Tibial nerve (tissue), 4 donors: ENCODE measurements at places on chromosomes 12 and 14. TPM values are rescaled to one million over a fixed set of nuclear protein-coding genes. Genes with fewer than 3 reads are reported as not detected.

DNA sequence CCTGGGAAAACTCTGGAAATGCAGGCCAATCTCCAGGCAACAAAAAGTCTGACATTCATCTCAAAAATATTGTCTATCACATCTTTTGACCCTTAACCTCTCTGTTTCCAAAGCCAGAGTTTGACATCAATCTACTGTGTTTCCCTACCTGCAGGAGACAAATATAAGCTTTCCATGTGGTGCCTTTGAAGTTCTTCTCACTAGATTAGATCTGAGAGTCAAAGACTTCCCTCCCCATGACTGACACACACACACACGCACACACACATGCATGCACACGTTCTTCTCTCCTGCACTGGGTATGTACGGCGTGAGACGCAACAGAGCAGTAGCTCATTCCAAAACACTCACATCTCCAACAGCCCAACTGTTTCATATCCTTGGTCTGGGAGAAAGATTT, 8.1 kb upstream of the ITPR2 start:
- DNase-seq: no peak
- no peak overlapping the region for H3K27ac ChIP-seq
- no peaks in the 10 kb centered on the region for H3K36me3 ChIP-seq
- no peak overlapping the region for H3K4me3 ChIP-seq

DNA sequence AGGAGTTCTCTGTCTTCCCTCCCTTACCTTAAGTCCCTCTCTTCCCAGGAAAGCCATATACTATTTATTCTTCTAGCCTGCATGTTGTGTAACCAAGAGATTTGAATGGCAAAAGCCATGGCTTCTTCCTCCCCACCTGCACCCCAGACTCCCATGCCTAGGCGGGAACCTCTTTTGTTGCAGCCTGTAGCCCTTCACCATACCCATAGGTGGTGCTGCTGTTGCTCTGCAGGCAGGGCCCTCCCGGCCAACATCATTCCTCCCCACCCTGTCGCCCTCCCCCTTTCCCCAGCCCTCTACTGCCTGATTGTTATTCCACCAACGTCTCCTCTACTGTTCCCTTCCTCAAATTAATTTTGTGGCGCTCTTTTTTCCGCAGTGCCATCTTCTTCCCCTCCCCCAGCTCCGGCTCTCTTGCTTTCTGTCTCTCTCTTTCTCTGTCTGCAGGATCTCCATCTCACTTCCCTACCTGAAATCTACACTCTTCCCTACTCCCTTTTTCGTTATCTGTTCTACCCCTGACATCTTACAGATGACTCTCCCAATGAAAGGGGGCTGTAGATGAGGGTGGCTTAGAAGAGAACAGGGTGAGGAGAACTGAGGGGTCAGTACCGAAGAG, 13.8 kb downstream of the NGDN start:
- no peak overlapping the region for H3K4me3 ChIP-seq
- H3K27ac ChIP-seq: no peak overlapping the region
- H3K36me3 ChIP-seq: no peaks in the 10 kb centered on the region
- H3K27me3 ChIP-seq: no peaks in the 10 kb centered on the region

GRCh38 chr12:124094733-124095132, 121.7 kb downstream of the ZNF664 start:
- H3K27me3 ChIP-seq: no peaks in the 10 kb centered on the region
- H3K4me3 ChIP-seq: no peak overlapping the region
- no peak overlapping the region for H3K27ac ChIP-seq

DNA sequence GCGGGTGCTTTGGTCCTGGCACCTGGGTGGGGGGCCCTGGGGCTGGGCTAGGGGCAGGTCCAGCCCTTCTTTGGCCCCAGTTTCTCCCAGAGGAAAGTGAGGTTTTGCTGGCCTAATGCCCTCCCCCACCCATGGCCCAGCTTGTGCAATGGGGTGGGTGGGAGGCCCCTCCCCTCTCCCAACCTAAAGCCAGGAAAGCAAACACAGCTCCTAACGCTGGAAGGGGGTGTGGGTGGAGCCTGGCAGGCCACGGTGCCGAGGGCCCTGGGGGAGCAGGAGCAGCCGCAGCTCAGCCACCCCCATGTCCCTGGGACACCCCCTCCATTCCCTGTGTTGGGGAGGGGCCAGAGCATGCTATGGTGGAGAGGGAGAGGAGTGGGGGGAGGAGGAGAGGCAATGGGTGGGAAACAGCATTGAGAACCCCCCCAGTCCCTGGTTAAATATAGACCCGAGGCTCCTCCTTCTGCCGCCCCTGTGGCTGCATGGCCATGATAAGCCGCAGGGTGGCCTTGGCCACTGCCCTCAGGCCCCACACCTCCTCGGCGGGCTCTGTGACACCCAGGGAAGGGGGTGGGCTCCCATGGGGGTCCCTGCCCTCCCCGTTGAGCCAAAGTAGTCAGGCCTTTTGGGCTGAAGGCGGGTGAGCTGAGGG, 4.7 kb downstream of the EXOC3L4 start:
- DNase-seq: no peak
- no peak overlapping the region for H3K27ac ChIP-seq
- no peak overlapping the region for H3K4me3 ChIP-seq
- no peaks in the 10 kb centered on the region for H3K36me3 ChIP-seq
- peaks cover 25% of the 10 kb centered on the region for H3K4me1 ChIP-seq
- H3K27me3 ChIP-seq: peaks cover 37% of the 10 kb centered on the region

GRCh38 chr12:57726151-57726883, 12.2 kb downstream of the AGAP2 start:
- no peaks in the 10 kb centered on the region for H3K27me3 ChIP-seq
- H3K4me3 ChIP-seq: peak overlapping the region; percentile 76
- no peak for DNase-seq
- H3K27ac ChIP-seq: peak overlapping the region; percentile 56

DNA sequence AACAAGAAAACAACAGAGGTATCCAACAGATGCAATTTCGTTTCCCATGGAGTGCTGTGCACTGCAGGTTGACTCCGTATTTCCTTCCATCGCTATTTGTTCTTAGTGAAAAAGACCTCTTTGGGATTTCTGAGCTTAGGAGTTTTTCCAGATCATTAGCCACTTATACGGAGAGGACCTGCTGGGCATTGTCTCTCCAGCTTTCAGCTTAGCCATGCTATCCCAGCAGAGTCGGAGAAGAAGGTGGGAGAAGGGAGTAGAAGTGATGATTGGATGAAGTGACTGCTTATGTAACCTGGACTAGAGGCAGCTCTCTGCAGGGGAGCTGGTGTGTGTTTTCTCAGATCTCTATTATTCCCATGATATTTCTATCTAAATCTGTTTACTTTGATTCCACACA, 737.7 kb downstream of the DIO2 start:
- H3K4me3 ChIP-seq: no peak overlapping the region
- H3K27ac ChIP-seq: no peak overlapping the region
- no peaks in the 10 kb centered on the region for H3K4me1 ChIP-seq
- H3K36me3 ChIP-seq: no peaks in the 10 kb centered on the region

Gene HOXC4
- 5.2 TPM for total RNA-seq

Gene P3H3
- total RNA-seq: 34.9 TPM

Gene CD69
- 4.2 TPM for total RNA-seq

Gene DNAH10
- not detected for total RNA-seq

Gene HOMEZ
- 7.5 TPM for total RNA-seq
